CD4-positive, alpha-beta T cell treated with Interleukin-15 for 4 hours (primary cell): ENCODE measurements at places on chromosomes 11 and 22.
A peak's percentile ranks its signal among the peaks of the same experiment; 100 is the strongest.

- peak; percentile 17 for DNase-seq
Measured at GRCh38 chr11:72141066-72141465, 5.5 kb downstream of the FOLR3 start.

- no peak for DNase-seq
Measured at GRCh38 chr11:84853841-84854497, 773.2 kb downstream of the DLG2 start.

DNA sequence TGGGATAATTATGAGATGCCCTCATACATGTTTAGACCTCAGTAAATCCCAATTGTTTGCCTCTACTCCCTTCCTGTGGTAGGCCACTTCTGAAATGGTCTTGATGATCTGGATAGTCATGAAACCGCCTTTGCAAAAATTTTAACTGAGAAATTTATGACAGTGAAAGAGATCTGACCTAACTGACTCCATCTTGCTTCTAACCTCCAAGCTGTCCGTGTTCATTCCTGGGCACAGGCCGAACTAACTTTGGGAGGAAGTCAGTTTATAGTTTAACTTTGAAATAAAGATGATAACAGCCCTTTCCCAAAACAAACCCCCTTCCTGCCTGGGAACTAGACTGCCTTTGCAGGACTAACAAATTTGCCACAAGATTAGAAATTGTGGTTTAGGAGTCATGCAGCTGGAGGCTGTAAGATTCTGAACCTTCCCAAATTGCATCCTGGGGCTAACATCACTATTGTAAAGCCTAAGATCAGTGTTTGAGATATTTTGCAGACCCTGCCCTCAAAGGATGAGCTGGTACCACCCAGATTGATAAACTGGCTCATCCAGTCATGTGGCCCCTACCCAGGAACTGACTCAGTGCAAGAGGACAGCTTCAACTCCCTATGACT is 19.9 kb upstream of the CTR9 start:
- no peak for DNase-seq

DNA sequence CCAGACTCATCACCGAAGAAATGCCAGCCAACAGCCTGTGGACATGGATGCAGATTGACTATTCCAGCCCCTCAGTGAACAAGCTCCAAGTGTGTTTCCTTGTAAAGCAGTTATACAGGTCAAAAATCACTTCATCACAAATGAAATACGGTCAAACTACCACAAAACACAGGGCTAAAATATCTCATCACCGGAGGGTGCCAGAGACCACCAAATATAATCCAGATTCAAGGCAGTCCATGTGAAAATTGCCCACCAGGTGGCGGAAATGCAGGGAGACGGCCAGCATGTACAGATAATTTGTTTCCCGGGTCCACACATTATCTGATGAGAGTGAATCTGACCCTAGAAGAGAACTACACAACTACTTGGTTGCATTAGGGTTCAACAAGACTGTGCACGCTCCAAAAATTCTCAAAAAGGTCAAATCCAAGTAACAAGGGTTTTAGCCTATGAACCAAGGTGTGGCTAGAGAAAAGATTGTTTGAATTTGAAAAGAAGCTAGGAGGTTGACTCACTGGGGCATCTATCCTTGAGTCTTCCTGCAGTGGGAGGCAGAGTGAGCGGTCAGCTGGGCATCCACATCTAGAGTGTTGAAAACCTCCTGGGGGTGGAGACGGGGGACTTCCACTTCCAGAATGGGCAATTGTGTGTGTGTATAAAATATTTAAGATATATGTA is 71.7 kb downstream of the IGLL5 start:
- DNase-seq = peak; percentile 74

- no peak for DNase-seq
Measured at GRCh38 chr11:117826190-117826570, 1.6 kb upstream of the FXYD2 start.

DNA sequence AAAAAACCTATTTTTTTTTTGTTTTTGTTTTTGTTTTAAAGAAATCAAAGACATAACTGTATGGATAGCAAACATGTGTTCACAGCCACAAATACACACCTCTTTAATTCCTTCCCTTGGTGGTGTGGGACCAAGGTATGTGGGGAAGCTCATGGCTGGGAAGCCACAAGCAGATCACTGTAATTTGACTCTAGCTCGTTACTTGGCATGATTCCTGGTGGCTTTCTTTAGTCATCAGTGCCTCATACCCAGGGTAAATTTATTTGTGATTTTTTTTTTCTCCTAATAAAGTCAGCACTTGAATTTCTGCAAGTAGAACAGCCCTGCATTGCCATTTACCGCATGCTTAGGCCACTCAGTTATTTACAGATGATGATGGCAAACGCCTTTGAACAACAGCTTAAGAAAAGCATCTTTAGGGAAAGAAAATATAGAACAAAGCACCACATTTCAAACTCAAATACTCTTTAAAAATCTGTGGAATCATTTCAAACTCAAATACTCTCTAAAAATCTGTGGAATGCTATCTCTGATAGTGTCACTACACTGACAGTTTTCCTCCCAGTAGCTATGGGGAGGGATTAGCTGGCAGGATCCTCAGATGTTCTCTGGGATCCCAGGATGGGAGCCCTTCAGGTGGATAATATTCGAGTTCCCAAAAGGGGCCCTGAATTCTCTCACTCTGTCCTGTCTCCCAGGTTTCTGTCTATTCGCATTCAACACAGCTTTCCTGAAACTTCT is 687.2 kb downstream of the OPCML start:
- no peak for DNase-seq

DNA sequence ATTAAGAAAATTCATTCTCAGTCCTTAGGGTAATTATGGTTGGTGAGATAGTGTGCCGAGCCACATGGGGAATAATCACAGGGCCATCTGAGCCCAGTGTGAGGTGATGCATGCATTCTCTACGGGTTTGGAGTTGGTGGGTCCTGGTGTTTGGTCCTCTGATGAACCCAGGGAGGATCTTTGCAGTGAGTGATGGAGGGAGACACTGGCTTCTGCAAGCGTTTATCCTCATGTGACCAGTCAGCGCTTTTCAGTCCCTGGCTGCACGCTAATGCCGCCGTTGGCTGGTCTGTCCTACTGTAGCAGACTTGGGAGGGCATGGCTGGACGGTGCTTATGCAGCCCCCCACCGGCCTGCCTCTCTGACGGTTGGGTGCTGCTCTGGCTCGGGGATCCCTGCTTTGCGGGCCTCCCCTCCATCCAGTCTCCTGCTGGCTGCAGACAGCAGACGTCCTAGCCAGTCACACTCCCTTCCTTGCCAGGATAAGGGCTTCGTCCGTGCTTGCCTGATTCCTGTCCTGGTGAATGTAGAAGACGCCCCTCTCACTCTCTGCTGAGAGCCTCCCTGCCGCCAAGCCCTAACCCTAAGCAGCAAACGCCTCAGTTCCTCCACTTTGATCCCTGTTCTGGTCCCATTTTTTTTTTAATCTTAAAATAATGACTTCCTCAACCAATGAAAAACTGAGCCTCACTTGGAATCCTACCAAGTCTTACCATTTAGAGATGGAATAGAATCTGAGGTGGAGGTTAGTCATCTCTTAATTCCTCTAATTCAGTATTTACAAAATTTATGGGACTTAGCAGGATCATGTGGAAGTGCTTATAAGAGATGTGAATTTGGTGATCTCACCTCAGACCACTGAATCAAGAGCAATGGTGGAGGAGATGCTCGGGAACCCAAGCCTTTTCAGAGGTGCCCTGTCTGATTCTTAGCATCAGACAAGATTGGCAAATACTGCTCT is 143.7 kb upstream of the SORL1-AS1 start:
- no peak for DNase-seq

GRCh38 chr11:2775083-2775625 is 75.4 kb upstream of the KCNQ1OT1 start:
- DNase-seq = no peak

GRCh38 chr11:64035576-64035975 is at the start of gene FLRT1:
TSS of gene FLRT1 (plus strand) at chr11:64035931. CDS start at chr11:64116268, 80,337 bp downstream.
- no peak for DNase-seq

- DNase-seq = no peak
Measured at GRCh38 chr22:38295863-38296262, 21.4 kb downstream of the CSNK1E start.

DNA sequence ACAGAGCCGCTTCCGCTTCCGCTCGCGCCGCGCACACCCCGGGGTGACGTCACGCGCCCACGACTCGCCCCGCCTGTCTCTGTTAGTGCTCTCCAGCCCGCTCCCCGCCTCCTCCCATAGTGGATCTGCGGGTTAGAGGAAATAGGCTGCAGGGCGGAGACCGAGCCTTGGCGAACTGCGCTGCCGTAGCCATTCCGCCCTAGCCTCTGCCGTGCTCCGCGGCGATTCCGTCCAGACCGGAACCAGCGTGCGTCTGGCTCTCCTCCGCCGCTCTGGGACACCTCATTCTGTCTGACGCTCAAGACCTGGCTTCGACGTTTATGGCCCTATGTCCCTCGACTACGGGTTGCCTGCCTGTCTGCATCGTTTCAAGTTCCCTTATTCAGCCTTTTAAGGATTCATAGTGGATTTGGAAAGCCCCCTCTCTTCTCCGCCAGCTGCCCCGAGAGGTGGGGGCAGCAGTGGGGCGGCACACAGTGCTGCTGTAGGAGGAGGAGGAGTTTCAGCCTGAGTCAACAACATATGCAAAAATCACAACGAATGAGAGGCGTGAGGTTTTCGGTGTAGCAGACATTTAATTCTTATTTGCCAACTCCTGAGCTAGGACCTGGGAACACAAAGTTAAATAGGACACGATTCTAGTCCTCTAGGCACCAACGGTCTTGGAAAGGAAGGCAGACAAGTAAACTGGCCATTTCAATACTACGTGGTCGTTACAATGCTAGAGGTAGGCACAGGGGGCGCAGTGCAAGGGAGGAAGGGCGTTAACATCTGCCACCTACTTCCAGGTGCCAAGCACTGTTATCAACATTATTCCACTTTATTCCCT is at the start of gene TAF10:
Gene TAF10 (minus strand): TSS at position 4 of the 829 bp plus-strand sequence. CDS start 27 bp downstream, outside the sequence.
- DNase-seq = peak; percentile 94

DNA sequence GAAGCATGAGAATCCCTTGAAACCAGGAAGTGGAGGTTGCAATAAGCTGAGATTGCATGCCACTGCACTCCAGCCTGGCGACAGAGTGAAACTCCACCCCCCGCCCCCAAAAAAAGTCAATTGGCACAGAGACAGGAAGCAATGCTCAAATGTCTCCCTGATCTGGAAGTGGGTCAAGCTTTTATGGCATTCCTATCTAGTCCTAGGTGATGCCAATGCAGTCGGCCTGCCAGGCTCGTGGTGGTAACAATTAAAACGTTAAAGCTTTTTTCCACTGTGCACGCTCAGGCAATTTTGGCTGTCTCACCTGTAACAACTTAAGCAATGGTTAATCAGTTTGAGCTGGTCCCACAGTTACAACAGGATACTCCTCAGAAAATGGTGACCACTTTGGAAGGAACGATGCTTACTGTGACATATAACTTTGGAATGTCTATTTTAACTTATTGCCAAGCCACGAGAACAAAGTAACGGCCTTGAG is 18.9 kb upstream of the PISD start:
- DNase-seq = no peak

DNA sequence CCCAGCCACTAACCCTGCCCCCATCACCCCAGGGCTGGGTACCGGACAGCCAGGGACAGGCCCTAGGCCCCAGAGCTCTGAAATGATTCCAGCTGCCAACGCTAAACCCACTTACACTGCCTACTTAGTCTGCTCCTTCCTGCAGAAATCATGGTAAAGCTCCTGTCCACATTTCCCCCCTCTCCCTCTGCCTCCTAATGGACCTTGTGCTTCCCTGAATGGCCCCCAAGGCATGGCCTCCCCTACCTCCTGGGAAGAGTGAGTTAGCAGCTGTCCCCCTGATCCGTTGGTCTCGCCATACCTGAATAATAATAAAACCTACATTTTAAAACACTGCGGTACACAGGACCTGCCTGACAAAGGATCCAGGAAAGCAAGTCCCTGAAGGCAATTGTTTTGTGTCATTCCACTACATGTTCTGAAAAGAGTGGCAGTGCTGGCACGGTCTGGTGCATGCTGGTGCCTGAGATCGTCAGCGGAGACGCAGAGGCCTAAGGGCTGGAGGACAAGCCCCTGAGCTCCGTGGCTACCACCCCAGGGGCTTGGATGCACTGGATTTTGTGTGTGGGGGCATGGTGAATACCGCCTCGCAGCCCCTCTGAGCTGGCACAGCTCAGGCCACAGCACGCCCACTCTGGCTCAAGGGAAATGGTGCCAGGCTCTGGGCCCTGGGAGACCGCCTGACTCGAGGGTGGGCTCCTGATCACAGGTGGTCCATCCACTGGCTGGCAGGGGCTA is 186.3 kb downstream of the CTTN start:
- DNase-seq = no peak

DNA sequence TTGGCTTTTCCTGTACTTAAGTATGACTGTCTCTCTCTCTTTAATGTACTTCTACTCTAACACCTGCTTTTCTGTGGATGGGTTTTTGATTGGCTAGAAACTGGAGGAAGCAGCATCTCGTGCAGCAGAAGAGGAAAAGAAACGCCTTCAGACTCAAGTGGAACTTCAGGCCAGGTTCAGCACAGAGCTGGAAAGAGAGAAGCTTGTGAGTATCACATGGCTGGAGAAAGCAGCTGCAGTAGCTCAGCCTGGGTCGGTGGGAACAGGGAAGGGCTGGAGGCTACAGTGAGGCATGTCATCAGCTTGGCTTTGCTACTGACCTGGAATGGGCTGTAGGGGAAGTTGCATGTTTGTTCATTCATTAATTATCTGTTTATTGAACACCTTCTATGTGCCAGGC is 74.2 kb downstream of the SWAP70 start:
- DNase-seq = no peak

DNA sequence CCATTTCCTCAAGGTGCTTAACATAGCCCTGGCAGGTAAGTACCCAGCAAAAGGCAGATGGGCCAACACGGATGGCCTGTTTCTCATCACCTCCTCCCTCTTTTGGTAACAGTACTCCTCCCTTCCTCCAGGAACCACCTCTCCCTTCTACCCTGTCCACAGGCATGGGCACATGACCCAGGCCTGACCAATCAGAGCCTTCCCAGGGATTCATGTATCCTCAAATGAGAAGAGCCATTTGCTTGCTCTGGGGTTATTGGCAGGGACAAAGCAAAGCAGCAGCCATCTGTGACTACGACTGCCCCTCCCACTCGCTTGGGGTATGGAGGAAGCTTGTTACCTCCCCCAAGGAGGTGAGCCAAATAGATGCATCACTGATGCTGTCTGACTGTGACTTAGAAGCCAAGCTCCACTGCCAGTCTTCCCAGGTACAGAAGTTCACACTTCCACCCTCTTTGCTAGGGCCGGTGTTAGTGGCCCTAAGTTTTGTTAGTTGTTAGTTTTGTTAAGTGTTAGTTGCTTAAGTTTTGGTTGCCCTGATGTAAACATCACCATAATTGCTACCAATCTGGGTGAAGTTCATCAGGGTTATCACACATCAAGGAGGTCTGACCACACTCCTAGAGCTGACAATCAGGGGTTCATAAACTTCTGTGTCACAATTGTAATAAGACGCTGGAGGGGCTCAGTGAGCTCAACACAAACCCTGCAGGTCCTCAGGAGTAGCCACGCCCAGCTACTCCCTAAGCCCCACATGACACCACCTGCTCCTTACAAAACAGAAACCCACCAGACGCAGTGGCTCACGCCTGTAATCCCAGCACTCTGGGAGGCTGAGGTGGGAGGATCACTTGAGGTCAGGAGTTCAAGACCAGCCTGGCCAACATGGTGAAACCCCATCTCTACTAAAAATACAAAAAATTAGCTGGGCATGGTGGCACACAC is 57.3 kb downstream of the ARFGAP3 start:
- DNase-seq = no peak

GRCh38 chr11:75163921-75164849 is 13.3 kb downstream of the SLCO2B1 start:
- no peak for DNase-seq
